ENCODE measurements at places on chromosomes 3 and 15.

GRCh38 chr3:182252802-182253201, 540.5 kb upstream of the ATP11B start:
- DNase-seq: no peak

DNA sequence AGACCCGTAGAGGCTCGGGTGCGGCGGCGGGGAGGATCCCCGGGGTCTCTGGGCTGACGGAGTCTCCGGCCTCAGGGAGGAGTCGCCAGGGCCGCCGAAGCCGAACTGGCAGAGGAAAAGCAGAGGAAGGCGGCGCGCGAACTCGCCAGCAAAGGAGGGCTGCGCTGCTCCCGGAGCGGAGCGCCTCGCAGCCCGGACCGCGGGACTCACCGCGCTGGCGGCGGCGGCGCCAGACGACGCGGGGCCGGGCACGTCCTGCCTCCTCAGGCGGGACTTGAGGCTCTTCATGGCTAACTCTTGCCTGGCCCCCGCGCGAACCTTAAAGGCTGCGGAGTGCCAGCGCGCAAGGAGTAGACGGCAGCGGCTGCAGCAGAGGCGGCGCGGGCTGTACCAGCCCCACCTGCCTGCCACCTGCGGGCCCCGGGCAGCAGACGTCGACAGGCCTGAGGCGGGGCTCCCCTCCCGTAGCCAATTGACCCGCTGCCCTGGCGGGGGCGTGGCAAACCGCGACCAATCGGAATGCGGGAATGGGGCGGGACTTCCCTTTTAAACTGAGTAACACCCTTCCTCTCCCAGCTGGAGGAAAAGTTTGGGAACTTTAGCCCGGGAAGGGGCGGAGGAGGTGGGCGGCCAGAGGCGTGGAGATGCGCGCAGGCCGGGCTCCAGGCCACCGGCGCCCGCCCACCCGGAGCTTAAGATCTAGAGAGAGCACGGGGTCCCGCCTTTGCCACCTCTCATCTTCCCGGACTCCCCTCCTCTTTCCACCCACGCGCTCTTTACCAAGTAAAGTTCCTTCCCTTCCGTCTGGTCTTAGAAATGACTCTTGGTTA, at the start of gene UACA:
UACA (minus strand) TSS at position 439 of the 830 bp plus-strand sequence; CDS start at position 288, 151 bp downstream.
- peak; percentile 82 for DNase-seq

GRCh38 chr3:121793078-121793477, 41.8 kb downstream of the IQCB1 start:
- DNase-seq: no peak

GRCh38 chr3:104360038-104360437, 1006.7 kb upstream of the ALCAM start:
- no peak for DNase-seq

DNA sequence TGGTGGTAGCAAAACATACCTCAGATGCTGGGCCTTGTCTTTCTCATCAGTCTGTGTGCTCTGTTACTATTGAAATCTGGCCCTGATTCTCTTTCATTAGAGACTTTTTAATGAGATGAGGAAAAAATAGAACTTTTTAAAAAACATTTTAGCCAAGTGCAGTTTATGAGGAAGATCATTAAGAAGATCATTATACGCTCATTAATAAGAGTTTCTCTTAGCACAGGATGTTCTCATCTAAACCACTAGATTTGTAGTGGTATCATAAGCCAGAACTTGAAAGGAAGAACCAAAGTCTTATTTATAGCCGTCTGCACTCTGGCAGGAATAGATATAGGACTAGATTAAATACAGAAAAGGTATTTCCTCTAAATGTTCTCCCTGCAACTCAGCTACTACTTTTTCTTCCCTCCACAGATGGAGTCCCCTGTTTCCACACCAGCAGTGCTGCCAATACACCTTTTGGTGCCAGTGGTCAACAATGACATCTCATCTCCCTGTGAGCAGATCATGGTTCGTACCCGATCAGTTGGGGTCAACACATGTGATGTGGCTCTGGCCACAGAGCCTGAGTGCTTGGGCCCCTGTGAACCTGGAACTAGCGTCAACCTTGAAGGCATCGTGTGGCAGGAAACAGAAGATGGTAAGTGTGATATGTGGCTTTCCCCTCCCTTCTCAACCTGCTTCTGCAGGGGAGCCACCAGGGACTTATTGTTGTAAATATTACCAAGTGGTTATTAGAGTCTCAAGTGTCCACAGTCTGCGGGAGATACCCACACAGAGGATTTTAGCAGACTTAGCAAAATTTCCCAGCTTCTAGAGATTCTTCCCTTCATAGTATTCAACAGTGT, 152.8 kb downstream of the RBPMS2 start:
- DNase-seq: peak; percentile 39

DNA sequence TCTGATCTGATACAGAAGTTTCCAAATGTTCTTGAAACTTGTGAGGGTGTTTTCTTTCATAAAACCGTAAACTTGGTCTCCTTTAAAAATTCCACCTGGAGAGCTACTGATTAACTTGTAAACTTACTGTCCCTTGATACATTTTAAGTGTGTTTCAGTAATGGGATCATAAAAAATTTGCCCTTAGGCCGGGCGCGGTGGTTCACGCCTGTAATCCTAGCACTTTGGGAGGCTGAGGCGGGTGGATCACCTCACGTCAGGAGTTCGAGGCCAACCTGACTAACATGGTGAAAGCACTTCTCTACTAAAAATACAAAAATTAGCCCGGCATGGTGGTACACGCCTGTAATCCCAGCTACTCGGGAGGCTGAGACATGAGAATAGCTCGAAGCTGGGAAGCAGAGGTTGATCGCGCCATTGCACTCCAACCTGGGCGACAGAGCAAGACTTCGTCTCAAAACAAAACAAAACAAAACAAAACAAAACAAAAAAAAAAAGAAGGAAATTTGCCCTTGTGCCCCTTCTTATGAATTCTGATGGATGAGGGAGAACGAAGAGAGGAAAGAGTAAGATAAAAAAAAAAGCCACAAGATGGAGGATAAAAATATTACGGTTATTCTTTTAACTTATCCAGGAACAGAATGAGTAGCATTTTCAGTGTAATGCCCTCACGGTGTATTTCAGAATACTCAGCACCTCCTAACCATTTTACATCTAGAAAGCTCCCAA, 32.1 kb upstream of the AP4E1 start:
- no peak for DNase-seq

DNA sequence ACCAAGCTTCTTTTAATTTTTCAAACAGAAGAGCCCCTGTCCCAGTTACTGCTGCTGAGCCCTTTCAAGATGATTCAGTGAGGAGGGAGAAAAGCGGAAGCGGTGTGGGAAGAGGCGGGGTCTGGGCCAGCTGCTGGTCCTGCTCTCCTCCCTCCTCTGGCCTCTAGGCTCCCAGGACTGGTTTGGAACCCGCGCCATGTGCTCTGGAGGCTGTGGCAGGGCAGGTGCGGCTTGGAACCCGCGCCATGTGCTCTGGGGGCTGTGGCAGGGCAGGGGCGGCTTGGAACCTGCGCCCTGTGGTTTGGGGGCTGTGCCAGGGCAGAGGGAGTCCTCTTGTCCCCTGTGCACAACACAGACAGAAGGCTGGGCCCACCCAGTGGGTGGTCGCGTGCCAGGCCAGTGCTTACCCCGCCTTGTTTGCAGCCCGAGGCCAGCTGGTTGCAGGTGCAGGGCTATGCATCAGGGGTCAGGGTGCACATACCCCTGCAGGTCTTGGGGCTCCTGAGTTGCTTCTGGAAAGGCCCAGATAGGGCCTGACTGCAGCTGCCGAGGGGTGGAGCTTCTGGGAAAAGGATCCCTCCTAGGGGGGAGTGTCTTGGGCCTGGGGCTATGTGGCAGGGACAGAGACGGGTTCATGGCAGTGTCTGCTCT, 12.2 kb downstream of the ALG1L2 start:
- DNase-seq: peak; percentile 14

GRCh38 chr3:135033737-135034136, 238.7 kb downstream of the EPHB1 start:
- no peak for DNase-seq
